Anterior cingulate cortex (tissue), 58 donors: ENCODE measurements at places on chromosomes 7 and 10.
A peak's percentile ranks its signal among the peaks of the same experiment; 100 is the strongest.

DNA sequence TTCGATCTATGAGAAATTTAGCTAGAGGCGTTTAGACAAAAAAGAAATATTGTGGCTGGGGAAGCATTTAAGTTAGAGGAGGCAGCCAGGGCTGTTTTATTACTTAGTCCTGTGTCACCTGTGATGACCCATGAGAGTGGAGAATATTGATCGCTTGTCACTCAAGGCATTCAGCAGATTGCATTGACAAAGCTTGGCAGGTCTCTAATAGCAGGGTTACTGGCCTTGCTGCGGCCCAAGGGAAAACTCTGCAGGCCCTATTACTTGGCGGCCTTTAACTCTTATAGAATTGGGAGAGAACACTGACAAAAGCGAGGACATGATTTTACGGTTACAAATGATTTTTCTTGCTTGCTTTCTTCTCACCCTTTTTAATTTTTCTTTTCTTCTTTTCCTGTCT is 473.5 kb downstream of the AUTS2 start:
- no peak for DNase-seq

DNA sequence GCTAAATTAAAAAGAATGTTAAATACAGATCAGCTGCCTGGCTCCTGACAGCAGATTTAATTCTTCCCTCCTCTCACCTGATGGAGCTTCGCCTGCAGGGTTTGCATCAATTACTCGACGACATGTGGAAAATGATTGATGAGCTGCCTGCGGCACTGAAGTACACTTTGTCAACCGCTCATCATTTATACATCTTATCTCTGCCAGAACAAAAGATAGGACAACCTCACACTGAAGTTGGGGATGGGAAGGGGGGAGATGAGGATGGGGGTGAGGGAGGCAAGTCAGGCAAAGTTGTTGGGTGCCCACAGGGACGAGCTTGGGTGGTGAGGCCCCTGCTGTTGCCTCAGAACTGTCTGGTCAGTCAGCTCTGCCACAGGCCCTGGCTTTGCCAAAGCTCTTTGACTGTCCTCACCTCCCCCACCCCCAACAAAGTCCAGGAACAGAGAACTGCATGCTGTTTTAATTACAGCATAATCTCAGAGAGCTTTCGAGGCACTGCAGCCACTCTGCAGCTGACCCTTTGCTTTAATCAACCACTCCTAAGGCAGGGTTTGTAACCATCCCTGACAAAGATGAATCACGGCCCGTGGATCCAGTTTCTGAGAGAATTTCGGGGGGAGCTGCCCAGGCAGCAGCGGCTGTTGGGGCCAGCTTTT is 702.3 kb downstream of the LRMDA start:
- DNase-seq: no peak

DNA sequence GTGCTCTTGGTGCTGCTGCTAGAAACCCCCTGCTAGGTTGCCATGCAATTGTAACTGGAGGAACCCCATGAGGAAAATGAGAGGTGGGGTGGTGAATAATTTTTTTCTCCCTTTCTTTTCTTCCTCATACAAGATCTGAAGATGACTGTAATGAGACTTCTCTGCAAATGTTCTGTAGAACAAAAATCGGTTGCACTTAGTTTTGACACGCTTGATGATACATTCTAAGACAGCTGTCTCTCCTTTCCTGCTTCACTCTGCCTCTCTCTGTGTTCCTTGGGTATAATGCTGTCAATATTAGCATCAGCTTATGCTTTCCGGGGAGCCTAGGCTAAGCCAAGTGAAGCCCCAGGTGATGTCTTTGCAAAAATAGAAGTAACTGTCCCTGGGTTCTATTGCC is 721.5 kb downstream of the POM121L12 start:
- DNase-seq: no peak

GRCh38 chr10:102322914-102323313 is 72.6 kb upstream of the NFKB2 start:
- no peak for DNase-seq

GRCh38 chr10:58641095-58641531 is 128.4 kb downstream of the BICC1 start:
- no peak for DNase-seq

- no peak for DNase-seq
These were observed 84.1 kb downstream of the POM121L12 start for GRCh38 chr7:53119514-53119941.

GRCh38 chr7:88700725-88701124 is 58.8 kb upstream of the ZNF804B start:
- DNase-seq: no peak

- DNase-seq: no peak
These were observed 1022.2 kb upstream of the LRRTM3 start for GRCh38 chr10:65903620-65904019.

GRCh38 chr10:32143302-32143847 is 87.2 kb upstream of the KIF5B start:
- no peak for DNase-seq

GRCh38 chr10:22320591-22321155 is at the start of gene BMI1:
BMI1 (plus strand) TSS chr10:22321099; CDS start chr10:22326450, 5,351 bp downstream.
- peak; percentile 83 for DNase-seq

GRCh38 chr10:113967126-113967525 is 76.5 kb upstream of the ADRB1 start:
- DNase-seq: no peak

DNA sequence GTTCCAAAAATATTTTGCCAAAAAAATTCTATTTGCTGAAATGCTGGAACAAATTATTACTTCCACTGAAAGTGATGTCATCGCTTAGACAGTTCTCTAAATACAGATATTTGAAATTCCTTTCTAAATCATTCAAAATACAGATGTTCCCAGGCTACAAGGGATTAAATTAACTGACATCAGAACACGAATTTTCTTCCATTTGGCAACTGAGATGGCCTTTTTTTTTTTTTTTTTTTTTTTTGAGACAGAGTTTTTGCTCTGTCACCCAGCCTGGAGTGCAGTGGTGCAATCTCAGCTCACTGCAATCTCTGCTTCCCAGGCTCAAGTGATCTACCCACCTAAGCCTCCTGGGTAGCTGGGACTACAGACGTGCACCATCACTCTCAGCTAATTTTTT is 57.0 kb downstream of the P4HA1 start:
- DNase-seq: no peak

- no peak for DNase-seq
These were observed 405.6 kb downstream of the TYW1 start for GRCh38 chr7:67402280-67402679.

DNA sequence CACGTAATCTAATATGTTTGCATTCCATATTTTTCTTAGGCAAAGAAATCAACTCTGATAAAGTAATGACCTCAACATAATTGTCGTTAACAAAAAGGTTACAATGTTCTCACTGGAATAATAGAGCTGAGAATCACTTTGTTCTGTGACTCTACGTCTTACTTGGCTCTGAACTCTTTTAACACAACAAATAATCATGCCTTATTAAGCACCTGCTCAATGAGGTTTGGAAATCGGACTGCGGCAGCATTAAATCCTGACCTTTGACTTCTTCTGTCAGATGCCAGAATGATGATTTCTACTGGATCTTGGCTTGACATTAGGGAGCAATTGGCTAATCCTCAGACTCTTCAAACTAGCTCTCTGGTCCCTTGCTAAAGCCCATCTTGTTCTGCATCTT is 233.6 kb downstream of the SEMA3D start:
- DNase-seq: no peak

GRCh38 chr10:101487399-101487798 is 100.7 kb downstream of the POLL start:
- DNase-seq: no peak

DNA sequence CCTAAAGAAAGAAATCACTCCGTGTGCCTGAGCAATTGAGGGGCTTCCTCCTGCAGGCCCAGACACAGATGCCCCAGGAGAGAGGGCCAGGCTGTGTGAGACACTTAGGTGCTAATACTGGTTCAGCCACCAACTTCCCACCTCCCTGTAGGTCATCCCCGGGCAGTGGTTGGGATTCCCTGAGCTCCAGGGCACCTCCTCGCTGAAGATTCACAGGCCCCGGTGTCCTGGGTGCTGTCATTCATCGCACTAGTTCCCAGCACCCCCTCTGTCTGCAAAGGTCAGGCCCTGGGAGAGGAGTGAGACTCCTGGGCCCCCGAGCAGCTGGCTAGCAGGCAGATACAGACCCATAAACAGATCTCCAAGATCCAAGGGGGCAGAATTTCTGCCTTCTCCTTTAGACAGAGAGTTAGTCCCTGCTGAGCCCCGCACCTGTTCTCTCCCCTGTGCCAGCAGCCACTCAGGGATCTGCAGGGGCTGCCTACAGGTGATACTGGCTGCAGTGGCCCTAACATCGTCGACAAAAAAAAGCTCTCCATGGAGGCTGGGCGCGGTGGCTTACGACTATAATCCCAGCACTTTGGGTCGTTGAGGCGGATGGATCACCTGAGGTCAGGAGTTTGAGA is 38.2 kb upstream of the GTF2I start:
- no peak for DNase-seq

DNA sequence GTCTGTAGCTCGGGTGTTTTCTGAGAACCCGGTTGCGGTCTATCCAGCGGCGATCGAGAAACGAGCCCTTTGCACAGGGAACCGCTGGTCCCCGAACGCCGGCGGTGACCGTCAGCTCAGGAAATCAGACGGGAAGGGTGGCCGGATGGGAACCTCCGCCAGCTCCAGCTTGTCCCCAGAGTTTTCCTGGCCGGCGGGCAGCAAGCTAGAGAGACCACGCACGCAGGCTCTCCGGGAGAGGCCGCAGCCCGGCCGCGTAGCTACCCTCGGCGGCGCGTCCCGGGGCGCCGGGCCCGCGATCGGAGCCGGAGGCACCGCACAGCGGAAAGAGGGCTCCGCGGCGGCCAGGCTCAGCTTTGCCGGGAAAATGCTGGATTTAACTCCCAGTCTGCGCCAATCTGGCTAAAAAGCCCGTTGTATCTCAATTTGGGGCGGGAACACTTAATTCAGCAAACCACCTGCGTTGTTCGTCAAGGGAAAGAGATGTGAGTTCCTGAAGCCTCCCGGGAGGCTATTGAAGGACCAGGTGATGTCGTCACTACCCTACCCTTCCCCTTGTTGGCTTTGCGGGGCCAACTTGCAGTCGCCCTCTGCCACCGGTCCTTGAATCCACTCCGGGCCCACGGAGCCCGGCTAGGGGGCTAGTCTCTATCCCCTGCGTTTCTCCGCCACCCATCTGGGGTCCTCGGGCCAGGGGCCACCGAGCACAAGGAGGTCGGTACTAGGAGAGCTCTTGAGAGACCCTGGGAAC is 859 bp upstream of the CH25H start:
- no peak for DNase-seq

DNA sequence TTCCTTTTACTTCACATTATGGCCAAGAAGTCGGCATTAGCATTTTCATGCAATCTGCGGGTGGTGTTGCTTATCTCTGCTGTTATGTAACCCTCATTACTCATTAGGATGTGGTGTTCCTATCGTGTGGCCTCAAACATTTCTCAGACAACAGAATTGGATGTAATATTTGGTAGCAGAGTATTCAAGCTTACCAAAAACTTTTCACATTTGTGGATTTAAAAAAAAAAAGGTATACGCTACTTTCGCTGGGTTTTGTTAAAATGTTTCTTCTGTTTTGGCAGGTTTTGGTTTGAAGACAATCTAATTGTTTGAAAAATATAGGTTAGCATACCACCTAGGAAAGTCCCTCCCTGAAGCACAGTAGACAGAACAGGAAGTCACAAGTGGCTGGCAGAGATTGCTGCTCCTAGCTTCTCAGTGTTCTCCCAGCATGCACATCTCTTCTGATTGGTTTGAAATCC is 128.8 kb downstream of the GATA3 start:
- no peak for DNase-seq

GRCh38 chr7:42931834-42932651 is at the start of the genes MRPL32 and PSMA2:
MRPL32 (plus strand) TSS chr7:42932376; CDS start chr7:42932387, 11 bp downstream.
PSMA2 (minus strand) TSS chr7:42932174; CDS start chr7:42932158, 16 bp downstream.
- DNase-seq: peak; percentile 96

DNA sequence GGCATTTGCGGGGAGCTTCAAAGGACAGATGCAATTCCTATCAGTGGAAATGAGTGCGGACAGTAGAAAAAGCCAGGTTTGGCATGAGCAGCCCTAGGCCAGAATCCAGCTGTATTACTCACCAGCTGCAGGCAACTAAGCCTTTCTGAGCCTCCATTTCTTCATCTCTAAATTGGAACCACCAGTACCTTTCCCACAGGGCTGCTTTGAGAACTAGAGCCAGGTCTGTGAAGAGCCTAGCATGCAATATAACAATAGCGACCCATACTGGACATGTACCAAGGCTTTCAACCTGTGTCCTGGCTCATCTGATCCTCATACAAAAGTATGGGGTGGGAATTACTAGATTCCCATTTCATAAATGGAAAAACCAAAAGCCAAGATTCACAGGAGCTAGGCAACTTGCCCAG is 101.0 kb downstream of the GSAP start:
- no peak for DNase-seq

DNA sequence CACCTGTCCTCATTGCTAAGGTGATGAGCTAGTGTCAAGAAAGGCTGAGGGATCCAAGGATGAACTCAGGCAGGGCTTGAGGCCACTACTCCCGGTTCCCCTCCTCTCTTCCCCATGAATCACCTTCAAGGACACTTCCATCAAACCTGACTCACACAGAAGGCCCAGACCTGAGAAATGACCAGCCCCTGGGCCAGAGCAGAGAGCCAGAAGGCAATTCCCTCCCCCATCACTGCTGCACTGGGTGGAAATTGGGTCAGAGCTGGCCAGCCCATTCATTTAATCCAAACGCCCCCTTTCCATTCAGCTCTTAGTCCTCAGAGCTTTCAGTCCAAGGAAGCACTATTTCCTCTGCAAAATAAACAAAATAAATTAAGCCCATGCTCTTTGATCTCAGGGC is 182.0 kb downstream of the KCNMA1 start:
- no peak for DNase-seq

DNA sequence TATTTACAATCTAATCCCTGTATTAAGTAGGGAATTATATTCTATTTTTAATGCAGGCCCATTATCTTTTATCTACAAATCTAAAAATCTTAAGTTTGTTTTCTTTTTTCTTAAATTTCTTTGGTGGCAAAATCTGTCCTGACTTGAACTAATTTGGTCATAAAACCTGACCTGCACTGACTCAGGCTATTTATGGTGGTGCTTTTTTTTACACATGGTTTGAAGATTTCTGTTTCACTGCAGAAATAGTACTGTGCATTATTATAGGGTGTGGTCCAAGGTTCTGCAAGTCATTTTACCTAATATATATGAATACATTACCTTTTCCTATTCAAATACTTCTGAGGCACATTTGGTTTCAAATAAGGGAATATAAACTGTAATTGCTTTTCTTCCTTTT is 137.0 kb downstream of the CD36 start:
- no peak for DNase-seq

DNA sequence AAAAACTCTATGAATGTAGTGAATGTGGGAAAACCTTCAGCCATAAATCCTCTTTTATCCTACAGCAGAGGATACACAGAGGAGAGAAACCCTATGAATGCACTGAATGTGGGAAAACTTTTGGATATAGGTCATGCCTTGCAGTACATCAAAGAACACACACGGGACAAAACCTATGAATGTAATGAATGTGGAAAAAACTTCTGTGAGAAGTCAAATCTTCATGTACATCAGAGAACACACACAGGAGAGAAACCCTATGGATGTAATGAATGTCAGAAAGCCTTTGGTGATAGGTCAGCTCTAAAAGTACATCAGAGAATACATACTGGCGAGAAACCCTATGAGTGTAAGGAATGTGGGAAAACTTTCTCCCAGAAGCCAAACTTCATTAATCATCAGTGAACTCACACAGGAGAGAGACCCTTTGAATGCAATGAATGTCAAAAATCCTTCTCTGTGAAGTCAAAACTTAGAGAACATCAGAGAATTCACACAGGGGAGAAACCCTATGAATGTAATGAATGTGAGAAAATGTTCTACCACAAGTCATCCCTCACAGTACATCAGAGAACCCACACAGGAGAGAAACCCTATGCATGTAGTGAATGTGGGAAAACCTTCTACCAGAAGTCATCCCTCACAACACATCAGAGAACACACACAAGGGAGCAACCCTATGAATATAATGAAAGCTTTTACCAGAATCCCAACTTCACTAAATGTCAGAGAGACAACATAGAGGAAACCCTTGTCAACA is 45.6 kb downstream of the ZNF487 start:
- no peak for DNase-seq
